ENCODE measurements at places on chromosomes 3 and 15.

- no peak for DNase-seq
These were observed 17.8 kb downstream of the MYL3 start for GRCh38 chr3:46845397-46845859.

DNA sequence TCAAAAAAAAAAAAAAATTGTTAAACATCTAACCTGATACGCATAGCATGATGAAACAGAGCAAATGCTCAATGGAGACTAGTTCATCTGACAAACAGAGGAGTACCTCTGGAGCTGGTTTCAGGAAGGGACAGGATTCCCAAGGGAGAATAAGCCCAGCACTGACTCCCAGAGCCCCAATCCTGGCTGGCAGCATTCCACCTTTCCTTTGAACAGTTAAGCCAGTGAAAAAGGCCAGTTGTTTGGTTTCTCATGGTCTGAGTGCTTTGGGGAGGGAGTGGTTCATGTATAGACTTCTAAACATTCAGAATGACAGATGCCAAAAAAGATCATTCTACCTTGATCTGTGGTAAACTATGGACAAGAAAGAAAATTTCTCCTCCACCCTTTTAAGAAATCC is 277.9 kb upstream of the RARB start:
- DNase-seq, result no peak

DNA sequence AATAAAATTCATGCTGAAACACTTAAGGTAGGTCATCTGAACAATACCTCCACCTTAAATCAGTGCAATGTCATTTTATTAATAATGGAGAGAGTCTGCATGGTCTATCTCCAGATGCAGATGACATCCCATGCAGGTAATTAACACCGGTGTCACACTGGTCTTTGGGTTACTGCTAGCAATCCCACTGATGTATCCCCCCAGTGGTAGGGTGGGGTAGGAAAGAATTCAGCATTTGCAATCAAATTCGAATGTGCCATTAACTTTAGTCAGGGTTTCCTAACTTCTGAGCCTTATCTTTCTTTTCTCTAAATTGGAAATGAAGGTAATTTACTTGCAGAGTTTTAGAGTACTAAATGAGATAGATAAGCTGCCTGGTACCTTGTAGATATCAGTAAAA is 44.4 kb downstream of the KIF15 start:
- DNase-seq, result no peak

DNA sequence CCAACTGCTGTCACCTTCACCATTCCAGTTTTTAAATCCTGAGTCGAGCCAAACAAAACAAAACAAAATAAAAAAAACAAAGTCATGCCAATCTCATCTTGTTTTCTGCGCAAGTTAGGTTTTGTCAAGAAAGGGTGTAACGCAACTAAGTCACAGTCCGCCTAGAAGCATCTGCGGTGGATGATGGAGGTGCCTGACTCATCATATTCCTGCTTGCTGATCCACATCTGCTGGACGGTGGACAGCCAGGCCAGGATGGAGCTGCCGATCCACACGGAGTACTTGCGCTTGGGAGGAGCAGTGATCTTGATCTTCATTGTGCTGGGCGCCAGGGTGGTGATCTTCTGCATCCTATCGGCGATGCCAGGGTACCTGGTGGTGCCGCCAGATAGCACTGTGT is 162.1 kb downstream of the WDR76 start:
- DNase-seq, result no peak

GRCh38 chr15:46735115-46735514 is 982.2 kb upstream of the SEMA6D start:
- DNase-seq, result no peak
